ENCODE measurements at places on chromosomes 6 and 20.

- H3K27ac ChIP-seq: no peak overlapping the region
- no peaks in the 10 kb centered on the region for H3K4me1 ChIP-seq
- H3K27me3 ChIP-seq: no peaks in the 10 kb centered on the region
These were observed 13.2 kb upstream of the SSTR4 start for GRCh38 chr20:23021951-23022350.

DNA sequence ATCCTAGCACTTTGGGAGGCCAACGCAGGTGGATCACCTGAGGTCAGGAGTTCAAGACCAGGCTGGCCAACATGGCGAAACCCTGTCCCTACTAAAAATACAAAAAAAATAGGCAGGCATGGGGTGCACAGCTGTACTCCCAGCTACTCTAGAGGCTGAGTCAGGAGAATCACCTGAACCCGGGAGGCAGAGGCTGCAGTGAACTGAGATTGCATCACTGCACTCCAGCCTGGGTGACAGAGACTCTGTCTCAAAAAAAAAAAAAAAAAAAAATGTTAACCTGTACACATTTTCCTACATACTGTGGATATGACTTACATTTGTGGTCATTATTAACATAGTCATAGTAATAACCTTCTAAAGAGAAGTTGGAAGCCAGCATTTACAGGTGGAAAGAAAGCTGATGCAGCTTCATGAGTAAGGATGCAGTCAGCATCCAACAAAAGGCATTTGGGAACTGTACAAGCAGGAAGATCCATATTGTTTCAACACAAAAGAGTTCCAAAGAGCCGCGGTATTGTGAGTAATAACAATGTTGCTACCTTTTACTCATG is 186.2 kb downstream of the GPX5 start:
- H3K36me3 ChIP-seq: no peaks in the 10 kb centered on the region
- H3K4me1 ChIP-seq: peaks cover 4% of the 10 kb centered on the region
- no peak overlapping the region for H3K4me3 ChIP-seq
- no peak for DNase-seq
- H3K27ac ChIP-seq: no peak overlapping the region

GRCh38 chr6:26286168-26286877 is 78.7 kb upstream of the BTN3A2 start:
- H3K4me3 ChIP-seq: peak overlapping the region; percentile 62
- no peaks in the 10 kb centered on the region for H3K27me3 ChIP-seq
- H3K36me3 ChIP-seq: no peaks in the 10 kb centered on the region
- H3K4me1 ChIP-seq: peaks cover 16% of the 10 kb centered on the region

DNA sequence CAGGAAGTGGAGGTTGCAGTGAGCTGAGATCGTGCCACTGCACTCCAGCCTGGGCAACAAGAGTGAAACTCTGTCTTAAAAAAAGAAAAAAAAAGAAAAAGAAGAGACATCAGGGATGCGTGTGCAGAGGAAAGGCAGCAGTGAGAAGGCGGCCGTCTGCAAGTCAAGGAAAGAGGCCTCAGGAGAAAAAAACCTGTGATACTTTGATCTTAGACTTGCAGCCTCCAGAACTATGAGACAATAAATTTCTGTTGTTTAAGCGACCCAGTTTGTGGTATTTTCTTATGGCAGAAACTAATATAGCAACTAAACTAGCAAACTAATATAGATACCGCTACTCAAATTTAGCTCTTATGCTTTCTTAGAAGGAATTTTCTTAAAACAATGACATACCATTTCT is 36.1 kb downstream of the FGD2 start:
- no peak overlapping the region for H3K4me3 ChIP-seq
- peaks cover 15% of the 10 kb centered on the region for H3K4me1 ChIP-seq
- no peak for DNase-seq
- H3K27ac ChIP-seq: no peak overlapping the region

DNA sequence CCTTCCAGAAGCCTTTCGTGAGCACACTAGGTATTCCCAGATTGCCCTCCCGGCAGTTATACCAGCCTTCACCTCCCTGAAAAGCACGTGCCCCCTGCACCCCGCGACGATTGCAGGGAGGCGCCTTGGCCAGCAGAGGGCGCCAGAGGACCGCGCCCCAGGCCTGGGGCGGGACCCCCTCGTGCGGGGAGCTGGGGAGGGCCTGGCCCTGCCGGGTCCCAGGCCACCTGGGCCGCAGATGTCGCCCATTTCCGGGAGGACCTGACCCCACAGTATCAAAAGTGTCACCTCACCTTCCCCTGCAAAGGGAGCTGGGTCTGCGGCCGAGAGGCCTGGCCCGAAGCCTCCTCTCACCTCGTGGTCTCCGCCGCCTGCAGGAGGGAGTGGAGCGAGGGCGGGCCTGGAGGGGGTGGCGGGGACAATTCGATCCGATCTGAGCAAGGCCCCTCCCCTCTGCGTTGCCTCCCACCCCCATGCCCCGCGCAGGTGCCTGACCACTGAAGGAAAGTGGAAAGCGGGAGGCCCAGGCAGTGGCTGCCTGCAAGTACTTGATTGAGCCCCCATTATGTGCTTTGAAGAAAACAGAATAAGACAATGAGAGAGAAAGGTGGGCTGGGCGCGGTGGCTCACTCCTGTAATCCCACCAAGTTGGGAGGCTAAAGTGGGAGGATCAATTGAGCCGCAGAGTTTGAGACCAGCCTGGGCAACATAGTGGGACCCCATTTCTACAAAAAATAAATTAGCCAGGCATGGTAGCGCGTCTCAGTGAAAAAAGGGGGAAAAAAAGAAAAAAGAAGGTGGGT is 3.5 kb upstream of the SNAI1 start:
- no peaks in the 10 kb centered on the region for H3K36me3 ChIP-seq
- H3K4me1 ChIP-seq: peaks cover 24% of the 10 kb centered on the region
- no peak overlapping the region for H3K27ac ChIP-seq
- peak; percentile 39 for DNase-seq
- H3K27me3 ChIP-seq: no peaks in the 10 kb centered on the region

DNA sequence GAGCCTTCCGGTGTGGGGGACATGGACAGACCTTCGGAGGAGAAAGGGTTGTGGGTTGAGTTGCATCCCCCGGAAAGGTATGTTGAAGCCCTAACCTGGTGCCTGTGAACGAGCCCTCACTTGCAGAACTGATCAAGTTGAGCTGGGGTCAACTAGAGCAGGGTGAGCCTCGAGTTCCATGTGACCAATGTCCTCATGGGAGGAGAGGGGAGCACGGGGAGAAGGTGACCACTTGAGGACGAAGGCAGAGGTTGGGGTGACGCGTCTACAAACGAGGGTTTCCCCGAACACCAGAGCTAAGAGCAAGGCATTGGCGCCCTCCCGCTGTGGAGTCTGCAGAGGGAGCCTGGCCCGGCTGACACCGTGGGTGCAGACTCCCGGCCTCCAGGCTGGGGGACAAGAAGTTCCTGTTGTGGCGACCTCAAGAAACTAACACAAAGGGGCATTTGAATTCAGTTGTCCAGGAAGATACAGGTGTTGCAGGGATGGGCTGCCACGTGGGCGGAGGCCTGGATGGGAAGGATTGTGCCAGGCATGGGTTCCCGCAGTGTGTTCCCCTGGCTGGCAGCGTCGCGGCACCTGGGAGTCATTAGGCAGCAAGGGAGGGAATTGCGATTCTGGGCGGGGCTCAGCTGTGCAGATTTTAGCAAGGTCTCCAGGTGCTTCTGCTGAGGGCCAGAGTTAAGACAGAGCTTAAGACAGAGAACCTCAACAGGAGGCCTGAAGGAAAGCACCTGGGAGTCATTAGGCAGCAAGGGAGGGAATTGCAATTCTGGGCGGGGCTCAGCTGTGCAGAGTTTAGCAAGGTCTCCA is 20.4 kb upstream of the UNC93A start:
- H3K4me1 ChIP-seq: no peaks in the 10 kb centered on the region
- DNase-seq: no peak
- no peak overlapping the region for H3K4me3 ChIP-seq
- no peak overlapping the region for H3K27ac ChIP-seq
- H3K36me3 ChIP-seq: no peaks in the 10 kb centered on the region
- peaks cover 5% of the 10 kb centered on the region for H3K27me3 ChIP-seq

Data from CD4-positive, alpha-beta T cell (primary cell).